Neuronal stem cell (in vitro differentiated cells): ENCODE measurements at places on chromosomes 5 and 9.
A peak's percentile ranks its signal among the peaks of the same experiment; 100 is the strongest.

- DNase-seq = no peak
- H3K4me1 ChIP-seq = peaks cover 11% of the 10 kb centered on the region
- H3K36me3 ChIP-seq = peaks cover 51% of the 10 kb centered on the region
- H3K27ac ChIP-seq = no peak overlapping the region
- H3K27me3 ChIP-seq = no peaks in the 10 kb centered on the region
These were observed 1.8 kb downstream of the RPL35 start for GRCh38 chr9:124859803-124860581.

DNA sequence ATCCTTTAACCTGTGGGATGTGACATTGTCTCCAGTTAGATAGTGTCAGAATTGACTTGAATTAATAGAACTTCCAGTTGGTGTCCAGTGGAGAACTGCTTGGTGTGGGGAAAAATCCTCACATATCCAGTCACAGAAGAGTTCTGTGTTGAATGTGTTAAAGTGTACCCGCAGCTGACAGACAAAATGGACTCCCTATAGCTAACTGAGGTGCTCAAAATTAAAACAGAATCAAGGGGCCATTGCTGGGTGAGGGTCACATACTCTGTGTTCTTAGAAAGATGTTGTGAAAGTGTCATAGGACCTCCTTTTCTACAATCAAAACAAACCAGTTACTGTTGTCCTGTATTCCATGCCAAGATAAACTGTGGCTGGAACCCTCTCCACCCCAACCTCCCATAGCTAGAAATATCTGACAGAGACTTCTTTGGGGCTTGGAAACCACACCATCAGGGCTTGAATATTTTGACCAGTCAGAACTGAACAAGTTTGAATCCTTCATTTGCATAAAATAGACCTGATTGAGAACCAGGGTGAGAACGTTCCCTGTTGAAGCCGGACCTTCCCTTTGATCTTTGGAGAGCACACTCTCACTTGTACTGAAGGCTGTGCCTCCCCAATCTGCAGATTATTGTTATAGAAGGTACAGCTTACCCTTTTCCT is 164.0 kb upstream of the ZNF608 start:
- H3K27ac ChIP-seq = no peak overlapping the region
- no peaks in the 10 kb centered on the region for H3K36me3 ChIP-seq

GRCh38 chr9:99851500-99851822 is 29.8 kb downstream of the NR4A3 start:
- H3K4me3 ChIP-seq = no peak overlapping the region
- H3K4me1 ChIP-seq = no peaks in the 10 kb centered on the region
- H3K36me3 ChIP-seq = peaks cover 9% of the 10 kb centered on the region
- no peak overlapping the region for H3K27ac ChIP-seq
- H3K27me3 ChIP-seq = no peaks in the 10 kb centered on the region

DNA sequence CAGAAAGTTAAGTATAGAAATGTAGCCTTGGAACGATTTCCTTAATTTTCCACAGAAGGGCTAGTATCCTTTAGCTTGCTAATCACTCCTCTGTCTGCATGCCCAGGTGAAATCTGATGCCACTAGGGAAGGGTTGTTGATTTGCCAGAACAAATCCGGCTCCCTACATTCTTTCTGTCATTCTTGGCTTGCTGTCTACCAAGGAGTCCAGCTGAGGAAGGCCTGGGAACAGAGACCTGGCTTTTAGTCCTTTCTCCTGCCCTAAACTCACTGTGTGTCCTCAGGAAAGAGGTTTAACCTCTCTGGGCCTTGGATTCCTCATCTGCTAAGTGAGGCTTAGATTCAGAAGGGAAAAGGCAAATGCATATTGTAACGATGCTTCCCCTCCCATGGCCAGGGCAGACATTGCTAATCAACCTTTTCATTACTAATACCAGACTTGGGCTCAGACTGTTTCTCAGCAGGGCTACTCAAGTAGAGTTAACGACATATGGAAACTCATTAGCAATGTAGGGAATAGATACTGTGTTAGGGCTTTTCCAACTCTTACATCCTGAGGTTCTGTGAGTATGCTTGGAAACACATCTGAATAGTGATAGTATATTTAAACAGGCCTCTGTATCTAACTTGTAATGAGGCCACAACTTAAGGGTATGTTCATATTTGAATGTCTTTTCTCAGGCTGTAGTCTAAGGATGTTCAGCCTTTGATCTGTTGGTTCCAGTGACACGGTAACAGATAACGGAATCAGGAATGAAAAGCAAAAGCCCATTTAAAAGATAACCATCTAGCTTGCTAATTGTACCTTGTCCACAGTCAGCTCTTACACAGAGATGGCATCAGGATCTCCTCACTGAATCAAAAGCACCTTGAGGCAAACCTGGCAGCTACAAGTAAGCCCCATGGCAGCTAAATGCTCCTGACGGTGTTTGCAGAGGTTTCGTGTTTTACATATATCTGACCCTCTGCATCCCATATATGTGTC is 4.1 kb downstream of the GALNT10 start:
- H3K36me3 ChIP-seq = no peaks in the 10 kb centered on the region
- no peak overlapping the region for H3K4me3 ChIP-seq
- no peak for DNase-seq
- H3K4me1 ChIP-seq = peaks cover 17% of the 10 kb centered on the region
- H3K27me3 ChIP-seq = no peaks in the 10 kb centered on the region
- no peak overlapping the region for H3K27ac ChIP-seq

DNA sequence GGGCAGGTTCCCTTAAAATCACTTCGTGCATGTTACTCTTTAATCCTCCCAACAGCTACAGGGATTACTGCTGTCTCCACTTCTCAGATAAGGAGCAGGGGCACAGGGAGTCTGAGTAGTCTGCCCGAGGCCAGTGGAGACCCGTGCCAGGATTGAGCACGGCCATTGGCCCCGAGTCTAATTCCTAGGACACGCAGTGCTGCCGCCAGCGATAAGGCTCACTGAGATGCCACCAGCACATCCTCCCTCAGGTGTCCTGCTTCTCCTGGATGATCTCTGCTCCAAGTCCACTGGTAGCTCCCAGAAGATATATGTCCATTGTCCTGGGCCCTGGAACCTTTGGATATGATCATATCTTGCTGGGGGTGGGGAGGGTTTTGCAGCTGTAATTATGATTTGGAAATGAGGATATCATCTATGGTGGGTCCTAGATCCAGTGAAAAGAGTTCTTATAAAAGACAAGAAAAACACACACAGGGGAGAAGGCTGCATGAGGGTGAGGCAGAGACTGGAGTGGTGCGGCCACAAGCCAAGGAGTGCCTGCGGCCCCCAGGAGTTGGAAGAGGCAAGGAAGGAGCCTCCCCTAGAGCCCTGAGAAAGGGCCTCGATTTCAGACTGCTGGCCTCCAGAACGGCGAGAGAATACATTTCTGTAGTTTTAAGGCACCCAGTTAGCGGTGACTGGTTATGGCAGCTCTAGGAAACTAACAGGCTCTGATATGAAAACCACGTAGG is 19.4 kb upstream of the MED10 start:
- H3K27ac ChIP-seq = no peak overlapping the region
- no peak for DNase-seq
- peaks cover 32% of the 10 kb centered on the region for H3K27me3 ChIP-seq
- H3K4me1 ChIP-seq = no peaks in the 10 kb centered on the region

DNA sequence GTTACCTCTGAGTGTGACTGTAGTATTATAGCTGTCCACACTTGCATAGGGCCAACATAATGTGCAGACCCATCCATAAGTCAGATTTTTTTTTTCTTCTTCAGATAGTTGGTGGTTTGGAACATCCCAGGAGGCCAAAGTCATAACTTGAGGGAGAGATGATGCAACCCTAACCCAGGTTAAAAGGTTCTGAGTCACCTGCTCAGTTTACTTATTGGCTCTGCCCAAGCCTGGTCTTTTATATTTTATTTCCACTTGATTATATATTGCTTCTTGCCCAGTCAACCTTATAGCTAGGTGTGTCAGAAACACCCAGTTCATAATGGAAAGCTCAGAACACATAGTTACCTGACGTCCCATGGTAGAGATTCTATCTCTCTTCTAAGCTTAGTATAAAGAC is 113.1 kb upstream of the PCSK1 start:
- H3K27me3 ChIP-seq = no peaks in the 10 kb centered on the region
- DNase-seq = no peak
- H3K36me3 ChIP-seq = no peaks in the 10 kb centered on the region
- H3K4me3 ChIP-seq = no peak overlapping the region
- H3K4me1 ChIP-seq = peaks cover 3% of the 10 kb centered on the region
- H3K27ac ChIP-seq = no peak overlapping the region

GRCh38 chr5:95281226-95281625 is 3.7 kb downstream of the MCTP1 start:
- no peak overlapping the region for H3K4me3 ChIP-seq
- H3K4me1 ChIP-seq = peaks cover 3% of the 10 kb centered on the region
- no peaks in the 10 kb centered on the region for H3K36me3 ChIP-seq
- H3K27ac ChIP-seq = no peak overlapping the region
- H3K27me3 ChIP-seq = peaks cover 65% of the 10 kb centered on the region

DNA sequence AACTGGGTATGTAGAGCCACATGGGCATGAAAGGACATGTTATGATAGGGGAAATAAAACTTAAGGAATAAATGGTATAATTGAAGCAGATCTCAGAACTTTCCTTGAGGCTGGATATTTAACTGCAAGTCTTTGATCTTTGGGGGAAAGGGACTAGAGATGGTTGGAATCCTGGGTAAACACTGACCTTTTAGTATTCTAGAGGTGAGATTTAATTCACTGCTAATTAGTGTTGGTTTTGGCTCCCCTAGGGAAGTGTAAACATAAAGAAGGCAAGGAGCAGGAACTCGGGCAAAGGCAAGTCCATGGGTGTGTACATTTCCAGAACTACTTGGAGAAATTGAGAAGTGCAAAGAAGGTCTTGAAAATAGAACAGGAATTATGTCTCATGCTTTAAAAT is 16.6 kb downstream of the NIM1K start:
- no peaks in the 10 kb centered on the region for H3K4me1 ChIP-seq
- no peak overlapping the region for H3K27ac ChIP-seq
- peaks cover 7% of the 10 kb centered on the region for H3K27me3 ChIP-seq

GRCh38 chr5:84764227-84764626 is 379.5 kb upstream of the EDIL3 start:
- no peak overlapping the region for H3K4me3 ChIP-seq
- no peaks in the 10 kb centered on the region for H3K36me3 ChIP-seq
- H3K4me1 ChIP-seq = no peaks in the 10 kb centered on the region
- H3K27ac ChIP-seq = no peak overlapping the region
- no peaks in the 10 kb centered on the region for H3K27me3 ChIP-seq

GRCh38 chr5:172875505-172876279 is 41.6 kb downstream of the ERGIC1 start:
- H3K27ac ChIP-seq = no peak overlapping the region
- no peak overlapping the region for H3K4me3 ChIP-seq
- peaks cover 42% of the 10 kb centered on the region for H3K4me1 ChIP-seq
- no peaks in the 10 kb centered on the region for H3K36me3 ChIP-seq

GRCh38 chr9:84542554-84542953 is 127.0 kb upstream of the NTRK2 start:
- no peak overlapping the region for H3K4me3 ChIP-seq
- no peak for DNase-seq
- no peak overlapping the region for H3K27ac ChIP-seq
- H3K36me3 ChIP-seq = no peaks in the 10 kb centered on the region

GRCh38 chr5:79133121-79133656 is 21.6 kb downstream of the BHMT start:
- H3K36me3 ChIP-seq = no peaks in the 10 kb centered on the region
- peak overlapping the region; percentile 60 for H3K27ac ChIP-seq
- H3K4me1 ChIP-seq = peaks cover 3% of the 10 kb centered on the region
- H3K27me3 ChIP-seq = no peaks in the 10 kb centered on the region

- no peak overlapping the region for H3K4me3 ChIP-seq
- H3K27ac ChIP-seq = no peak overlapping the region
- no peak for DNase-seq
- peaks cover 2% of the 10 kb centered on the region for H3K4me1 ChIP-seq
- H3K36me3 ChIP-seq = peaks cover 8% of the 10 kb centered on the region
These were observed 14.0 kb downstream of the TGFBR1 start for GRCh38 chr9:99118782-99119466.

DNA sequence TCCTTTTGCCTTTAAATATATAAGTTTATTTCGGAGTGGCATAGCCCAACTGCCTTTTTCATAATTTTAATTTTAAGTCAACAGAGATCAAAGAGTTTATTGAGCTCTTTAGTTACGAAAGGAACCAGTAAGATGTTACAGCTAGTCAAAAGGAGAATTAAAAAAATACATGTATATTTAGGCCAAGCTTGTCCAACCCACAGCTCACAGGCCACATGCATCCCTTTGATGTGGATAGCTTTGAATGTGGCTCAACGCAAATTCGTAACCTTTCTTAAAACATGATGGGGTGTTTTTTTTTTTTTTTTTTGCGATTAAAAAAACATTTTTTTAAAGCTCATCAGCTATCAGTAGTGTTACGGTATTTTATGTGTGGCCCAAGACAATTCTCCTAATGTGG is 50.2 kb upstream of the IL31RA start:
- no peak overlapping the region for H3K27ac ChIP-seq
- H3K27me3 ChIP-seq = no peaks in the 10 kb centered on the region
- no peaks in the 10 kb centered on the region for H3K4me1 ChIP-seq
- H3K4me3 ChIP-seq = no peak overlapping the region

- no peaks in the 10 kb centered on the region for H3K27me3 ChIP-seq
- H3K36me3 ChIP-seq = no peaks in the 10 kb centered on the region
- DNase-seq = no peak
- H3K27ac ChIP-seq = no peak overlapping the region
These were observed 57.9 kb upstream of the ANKH start for GRCh38 chr5:14929293-14930065.

DNA sequence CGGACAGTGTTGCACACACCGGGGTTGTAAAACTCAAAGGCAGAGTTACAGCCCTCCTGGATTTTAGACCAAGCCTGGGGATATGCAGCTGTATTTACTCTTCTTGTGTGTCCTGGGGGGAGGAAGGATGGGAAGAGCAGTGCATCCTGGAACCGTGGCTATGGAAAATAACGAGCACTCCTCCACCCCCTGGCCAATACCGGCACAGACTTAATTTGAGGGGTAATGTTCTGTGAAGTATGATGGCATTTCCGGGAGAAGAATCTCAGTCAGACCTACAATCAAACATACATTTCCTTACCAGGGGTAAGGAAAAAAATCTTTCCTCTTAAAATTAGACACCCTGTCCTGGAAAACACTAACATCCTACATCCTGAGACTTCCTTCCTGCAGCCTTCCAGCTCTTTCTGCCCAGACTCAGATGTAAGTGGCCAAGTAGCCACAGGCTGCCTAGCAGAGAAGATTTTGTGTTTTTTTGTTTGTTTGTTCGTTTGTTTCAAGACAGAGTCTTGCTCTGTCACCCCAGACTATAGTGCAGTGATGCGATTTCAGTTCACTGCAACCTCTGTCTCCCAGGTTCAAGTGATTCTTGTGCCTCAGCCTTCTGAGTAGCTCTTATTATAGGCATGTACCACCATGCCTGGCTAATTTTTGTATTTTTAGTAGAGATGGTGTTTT is 11.0 kb upstream of the ERMP1 start:
- no peak overlapping the region for H3K4me3 ChIP-seq
- no peaks in the 10 kb centered on the region for H3K27me3 ChIP-seq
- no peaks in the 10 kb centered on the region for H3K36me3 ChIP-seq
- H3K4me1 ChIP-seq = peaks cover 6% of the 10 kb centered on the region
